ENCODE measurements at places on chromosomes 3 and 15. TPM values are rescaled to one million over a fixed set of nuclear protein-coding genes. Genes with fewer than 3 reads are reported as not detected.

Gene XCR1
- not detected for total RNA-seq

Gene TMCO5A
- not detected for total RNA-seq

Gene COL8A1
- total RNA-seq, result 19.1 TPM

Gene DZIP3
- total RNA-seq, result 4.4 TPM

Gene PLXND1
- total RNA-seq, result 21.9 TPM

Gene KCNAB1
- not detected for total RNA-seq

- DNase-seq, result peak; percentile 66
Measured at GRCh38 chr3:13539671-13540070, 9.3 kb upstream of the FBLN2 start.

DNA sequence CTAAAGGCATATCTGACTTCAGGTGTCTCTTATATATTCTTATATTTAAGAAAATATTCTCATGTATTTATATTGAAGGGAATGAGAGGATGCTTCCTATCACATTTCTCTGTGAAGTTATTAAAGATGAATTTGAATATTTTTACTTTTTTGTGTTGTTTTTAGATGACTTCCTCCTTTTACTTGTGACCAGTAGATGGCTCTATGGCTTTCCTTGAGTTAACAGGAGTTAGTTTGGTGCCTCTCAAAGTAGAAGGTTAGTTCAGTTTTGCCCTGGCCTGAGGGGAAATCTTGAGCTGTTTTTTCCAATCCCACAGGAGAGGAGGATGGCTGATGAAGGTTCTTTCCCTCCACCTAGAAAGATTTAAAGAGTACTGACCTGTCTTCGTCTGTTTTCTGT lies 80.7 kb downstream of the SQOR start:
- no peak for DNase-seq

- DNase-seq, result peak; percentile 54
Measured at GRCh38 chr15:94306700-94307650, 75.6 kb downstream of the MCTP2 start.

DNA sequence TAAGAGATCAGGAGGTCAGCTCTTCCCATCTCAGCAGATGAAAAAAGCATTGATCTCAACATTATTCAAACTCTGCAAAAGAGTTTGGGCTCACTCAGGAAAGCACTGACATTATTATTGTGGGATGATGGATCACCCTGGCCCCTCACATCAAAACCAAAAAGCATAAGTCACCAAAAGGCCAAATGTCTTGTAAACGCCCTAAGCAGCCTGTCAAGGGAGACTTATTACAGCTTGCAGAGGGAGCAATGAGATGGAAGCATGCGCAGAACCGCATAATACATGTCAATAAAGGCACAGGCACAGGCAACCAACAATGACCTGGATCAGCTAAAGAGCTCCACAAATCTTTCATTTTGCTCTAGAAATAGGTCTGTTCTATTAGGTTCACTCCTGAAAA lies 4.6 kb downstream of the FSIP1 start:
- no peak for DNase-seq

DNA sequence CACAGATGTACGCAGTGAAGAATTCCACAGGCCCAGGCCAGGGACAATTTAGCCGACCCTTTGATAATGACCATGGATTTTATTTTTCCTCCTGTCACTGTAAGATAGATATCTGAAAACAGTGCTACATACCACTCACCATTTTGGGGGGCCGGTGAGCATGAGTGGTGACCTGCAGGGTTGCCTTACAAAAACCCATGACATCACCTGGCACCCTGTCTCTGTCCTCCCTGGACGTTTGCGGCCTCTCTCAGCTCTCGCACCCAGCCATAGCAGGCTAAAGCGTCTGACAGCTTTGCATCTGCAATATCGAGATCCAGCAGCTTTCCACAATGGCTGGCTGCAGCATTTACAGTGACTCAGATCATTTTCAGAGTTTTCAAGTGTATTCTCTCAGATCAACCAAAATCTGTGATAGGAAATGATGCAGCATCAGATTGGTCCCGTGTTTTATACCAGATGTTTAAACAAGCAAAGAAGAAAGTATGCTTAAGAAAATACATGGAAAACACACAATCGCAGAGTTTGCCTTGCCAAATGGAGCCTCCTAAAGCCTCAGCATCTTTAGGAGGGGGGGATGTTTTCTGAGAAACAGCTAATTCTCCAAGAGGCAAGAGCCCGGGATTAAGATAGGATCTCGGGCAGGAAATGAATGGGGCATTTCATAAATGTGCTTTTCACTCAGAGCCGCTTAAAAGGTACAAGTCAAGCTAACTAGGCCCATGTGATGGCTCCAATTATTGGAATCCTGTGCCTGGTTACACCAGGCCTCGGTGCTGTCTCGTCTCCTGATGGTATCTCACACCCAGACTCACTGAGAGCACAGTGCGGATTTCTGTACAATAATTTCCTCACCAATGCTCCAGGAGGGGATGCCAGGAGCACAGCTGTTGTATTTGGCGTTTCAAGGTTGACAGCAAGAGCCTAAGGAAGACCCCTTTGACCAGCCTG lies 257.3 kb downstream of the XXYLT1 start:
- DNase-seq, result no peak

GRCh38 chr3:58237941-58238681 lies 519 bp downstream of the ABHD6 start:
- peak; percentile 43 for DNase-seq

GRCh38 chr15:76866008-76866407 lies 39.1 kb downstream of the SCAPER start:
- DNase-seq, result no peak

- peak; percentile 33 for DNase-seq
Measured at GRCh38 chr15:37098468-37099318, 1.7 kb downstream of the MEIS2 start.

- DNase-seq, result no peak
Measured at GRCh38 chr3:124172816-124173215, 180.9 kb upstream of the ROPN1 start.

GRCh38 chr3:108493862-108494261 lies 16.5 kb downstream of the MYH15 start:
- DNase-seq, result peak; percentile 30

DNA sequence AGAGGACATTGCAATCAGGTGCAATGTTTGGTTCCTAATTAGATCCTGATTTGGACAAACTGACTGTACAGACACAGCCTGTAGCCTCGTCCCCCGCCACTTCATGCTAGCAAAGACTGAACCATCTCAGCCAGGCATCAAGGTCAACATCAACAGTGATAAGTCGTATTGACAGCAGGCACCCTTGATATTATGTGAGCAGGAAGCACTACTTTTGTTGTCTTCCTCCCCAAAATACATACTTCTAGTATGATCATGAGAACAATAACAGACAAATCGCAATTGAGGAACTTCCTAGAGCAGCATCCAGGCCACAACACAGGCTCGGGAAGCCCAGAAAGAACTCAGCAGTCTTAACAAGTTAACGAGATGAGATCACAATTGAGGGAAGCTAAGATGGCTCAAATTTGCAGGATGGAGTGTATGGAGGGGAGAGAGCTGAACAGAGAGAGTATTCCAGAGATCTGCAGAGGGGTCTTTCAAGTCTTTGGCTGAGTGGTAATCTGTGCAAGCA lies 20.4 kb downstream of the TGM5 start:
- no peak for DNase-seq

DNA sequence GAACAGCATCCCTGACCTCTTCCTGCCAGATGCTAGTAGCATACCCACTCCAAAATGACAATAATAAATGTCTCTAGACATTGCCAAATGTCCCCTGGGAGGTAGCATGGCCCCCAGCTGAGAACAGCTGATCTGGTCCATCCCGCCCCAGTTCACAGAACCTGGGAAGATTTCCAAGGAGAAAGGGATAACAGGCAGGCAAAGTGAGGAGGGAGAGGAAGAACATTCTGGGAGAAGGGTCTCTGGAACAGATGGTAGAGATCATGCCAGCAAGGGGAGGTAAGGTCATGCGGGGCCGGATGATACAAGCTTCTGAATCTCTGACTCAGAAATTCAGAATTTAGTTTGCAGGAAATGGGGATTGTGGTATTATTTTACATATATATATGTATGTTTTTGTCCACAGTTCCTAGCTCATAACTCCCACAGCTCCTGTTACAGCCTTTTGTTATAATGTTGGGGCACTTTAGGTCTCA lies 192.7 kb downstream of the SUCLG2 start:
- DNase-seq, result no peak

DNA sequence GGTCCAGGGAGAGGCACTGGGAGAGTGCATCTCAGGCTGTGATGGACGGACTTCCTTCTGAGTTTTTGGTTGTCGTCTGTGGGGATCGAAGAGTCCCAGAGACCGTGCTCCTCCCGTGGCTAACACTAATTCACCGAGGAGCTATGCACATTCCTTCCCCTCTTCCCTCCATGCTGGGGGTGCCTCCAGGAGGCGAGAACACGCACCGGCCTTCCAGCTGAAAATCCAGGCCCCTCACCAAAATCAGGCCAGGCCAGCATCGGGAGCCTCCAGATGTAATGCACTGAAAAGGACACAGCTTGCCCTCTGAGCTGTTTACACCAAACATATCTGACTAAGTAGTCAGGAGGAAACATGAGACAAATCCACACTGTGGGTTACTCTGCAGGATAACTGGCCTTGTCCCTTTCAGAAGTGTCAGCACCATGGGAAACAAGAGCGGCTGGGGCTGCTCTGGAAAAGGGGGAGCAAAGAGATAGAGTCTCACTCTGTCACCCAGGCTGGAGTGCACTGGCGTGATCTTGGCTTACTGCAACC lies 5.5 kb downstream of the RNU5B-1 start:
- no peak for DNase-seq

DNA sequence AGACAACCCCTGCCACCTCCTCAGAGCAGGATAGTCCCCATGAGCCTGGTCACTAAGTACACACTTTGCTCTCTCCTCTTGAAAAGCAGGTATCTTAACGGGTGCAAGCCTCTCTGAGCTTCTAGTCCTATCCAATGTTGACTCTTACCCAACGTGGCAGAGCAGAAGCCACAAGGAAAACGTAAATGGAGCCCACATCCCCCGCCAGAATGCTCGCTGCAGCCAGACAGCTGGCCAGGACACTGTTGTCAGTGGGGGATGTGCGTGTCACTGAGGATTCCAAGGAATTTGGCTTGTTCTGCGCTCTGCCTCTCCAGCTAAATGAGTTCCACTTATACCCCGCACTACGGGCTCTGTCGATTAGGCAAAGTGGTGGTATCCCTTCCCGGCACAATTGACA lies 67.8 kb upstream of the IGF1R start:
- DNase-seq, result peak; percentile 59

- no peak for DNase-seq
Measured at GRCh38 chr3:177688152-177688551, 490.9 kb upstream of the TBL1XR1 start.

- no peak for DNase-seq
Measured at GRCh38 chr15:48411971-48412591, 80.9 kb downstream of the DUT start.

DNA sequence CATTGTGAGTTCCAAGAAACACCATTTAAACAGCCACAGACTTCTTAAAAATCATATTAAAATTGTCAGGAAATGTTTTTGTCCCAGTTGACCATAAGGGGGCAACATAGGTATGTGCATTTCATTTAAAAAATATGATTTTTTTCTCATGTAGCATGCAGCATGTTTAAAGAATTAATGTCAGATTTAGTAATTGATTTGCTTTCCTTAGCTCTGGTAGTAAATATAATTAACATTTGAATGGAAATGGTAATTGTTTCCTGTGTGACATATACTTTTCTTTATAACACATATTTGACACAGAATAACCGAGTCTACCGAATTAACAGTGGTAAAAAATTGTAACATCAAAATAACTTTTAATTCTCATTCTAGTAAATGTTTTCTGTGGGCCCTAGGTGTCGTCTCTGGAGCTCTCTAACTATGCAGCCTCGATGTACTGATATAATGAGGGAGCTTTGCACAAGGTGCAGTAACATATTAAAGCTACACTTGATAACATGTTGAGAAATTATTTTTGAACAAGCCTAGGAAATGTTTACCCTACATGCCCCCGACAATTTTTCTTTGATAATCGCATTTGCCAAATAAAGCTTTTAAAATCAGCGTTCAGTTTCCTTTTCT lies 34.9 kb downstream of the NXPE3 start:
- DNase-seq, result no peak

- DNase-seq, result no peak
Measured at GRCh38 chr15:59116141-59116540, 11.2 kb downstream of the CCNB2 start.

GRCh38 chr3:60095516-60095915 lies 1045.7 kb upstream of the CFAP20DC start:
- DNase-seq, result no peak
